Hepatocyte (in vitro differentiated cells): ENCODE measurements at places on chromosomes 2 and 18. TPM values are rescaled to one million over a fixed set of nuclear protein-coding genes. Genes with fewer than 3 reads are reported as not detected.

GRCh38 chr18:48861181-48861708, 89.5 kb downstream of the SMAD7 start:
- DNase-seq: no peak
- peaks cover 18% of the 10 kb centered on the region for H3K4me1 ChIP-seq
- H3K4me3 ChIP-seq: no peak overlapping the region
- H3K36me3 ChIP-seq: no peaks in the 10 kb centered on the region
- no peak overlapping the region for H3K27ac ChIP-seq
- H3K27me3 ChIP-seq: no peaks in the 10 kb centered on the region

- H3K4me1 ChIP-seq: no peaks in the 10 kb centered on the region
- H3K27me3 ChIP-seq: no peaks in the 10 kb centered on the region
- no peaks in the 10 kb centered on the region for H3K36me3 ChIP-seq
- DNase-seq: no peak
- no peak overlapping the region for H3K4me3 ChIP-seq
- H3K27ac ChIP-seq: no peak overlapping the region
Measured at GRCh38 chr2:19607400-19607799, 249.0 kb upstream of the OSR1 start.

GRCh38 chr2:229257985-229258384, 13.1 kb downstream of the PID1 start:
- no peaks in the 10 kb centered on the region for H3K27me3 ChIP-seq
- peaks cover 2% of the 10 kb centered on the region for H3K36me3 ChIP-seq
- no peaks in the 10 kb centered on the region for H3K4me1 ChIP-seq
- no peak for DNase-seq

- no peak overlapping the region for H3K4me3 ChIP-seq
- no peaks in the 10 kb centered on the region for H3K4me1 ChIP-seq
- DNase-seq: no peak
- H3K27ac ChIP-seq: no peak overlapping the region
Measured at GRCh38 chr2:233471291-233472035, 95.1 kb downstream of the USP40 start.

DNA sequence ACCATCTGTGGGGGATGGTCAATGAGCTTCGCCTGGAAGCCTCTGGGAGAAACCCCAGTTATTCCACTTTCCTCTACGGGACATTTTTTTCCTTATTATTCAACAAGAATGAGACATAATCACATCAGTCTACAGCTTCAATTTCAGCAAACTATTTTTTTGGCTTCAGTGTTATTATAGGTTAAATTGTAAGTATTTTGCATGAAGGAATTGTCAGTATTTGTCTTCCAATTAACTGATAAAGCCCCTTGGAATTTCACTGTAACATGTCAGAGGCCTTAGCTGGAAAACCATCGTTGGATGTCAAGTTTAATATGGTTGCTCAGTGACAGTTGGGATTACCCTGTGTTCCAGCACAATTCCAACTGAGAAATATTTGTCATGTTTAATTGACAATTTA, 480.9 kb upstream of the CHST9 start:
- no peaks in the 10 kb centered on the region for H3K36me3 ChIP-seq
- H3K4me1 ChIP-seq: no peaks in the 10 kb centered on the region
- H3K27me3 ChIP-seq: no peaks in the 10 kb centered on the region
- H3K27ac ChIP-seq: no peak overlapping the region

- DNase-seq: no peak
- H3K27me3 ChIP-seq: no peaks in the 10 kb centered on the region
- peaks cover 7% of the 10 kb centered on the region for H3K4me1 ChIP-seq
Measured at GRCh38 chr18:35050705-35051195, 9.5 kb downstream of the MAPRE2 start.

DNA sequence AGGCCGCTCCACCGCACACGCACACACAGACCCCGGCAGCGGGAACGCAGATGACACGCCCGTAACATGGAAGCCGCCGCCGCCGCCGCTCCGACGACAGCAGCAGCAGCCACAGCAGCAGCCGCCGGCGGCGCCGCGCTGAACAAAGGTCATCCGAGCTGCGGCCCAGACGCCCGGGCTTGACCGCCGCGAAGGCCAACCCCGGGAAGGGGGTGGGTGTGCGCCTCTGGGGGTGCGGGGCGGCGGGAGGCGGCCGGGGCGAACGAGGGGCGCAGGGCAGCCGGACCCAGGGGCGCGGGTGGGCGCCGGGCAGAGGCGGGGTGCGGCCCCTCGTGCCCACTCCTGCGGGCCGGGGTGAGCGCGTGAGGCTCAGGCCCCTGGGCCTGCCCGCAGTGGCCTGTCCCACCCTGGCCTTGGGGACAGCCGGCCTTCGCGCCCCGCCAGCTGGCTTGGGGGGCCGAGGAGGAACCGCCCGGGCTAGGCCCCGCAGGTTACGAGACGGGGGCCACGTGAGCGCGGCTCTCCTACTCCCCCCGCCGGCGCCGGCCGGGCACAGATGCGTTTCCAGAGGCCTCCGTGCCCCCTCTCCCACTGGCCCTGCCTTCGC, 1.0 kb upstream of the ZNF532 start:
- H3K36me3 ChIP-seq: no peaks in the 10 kb centered on the region
- H3K4me3 ChIP-seq: peak overlapping the region; percentile 1
- peak overlapping the region; percentile 98 for H3K27ac ChIP-seq
- H3K27me3 ChIP-seq: no peaks in the 10 kb centered on the region

DNA sequence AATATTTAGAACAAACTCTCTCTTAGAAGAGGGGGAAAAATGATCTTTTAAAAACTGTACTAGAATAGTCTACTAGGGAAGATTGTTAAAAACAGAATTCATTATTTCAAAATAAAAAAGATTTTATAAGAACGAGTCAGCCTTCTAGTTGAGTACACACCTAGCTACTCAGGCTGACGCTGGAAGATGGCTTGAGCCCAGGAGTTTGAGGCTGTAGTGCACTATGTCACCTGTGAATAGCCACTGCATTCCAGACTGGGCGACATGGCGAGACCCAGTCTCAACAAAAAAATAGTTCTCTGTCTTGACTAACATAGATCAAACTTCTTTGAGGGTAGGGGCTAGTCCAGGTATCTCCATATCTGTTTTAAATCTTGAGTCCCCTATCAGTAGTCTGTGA, 33.9 kb downstream of the ERLEC1 start:
- H3K4me3 ChIP-seq: no peak overlapping the region
- no peak overlapping the region for H3K27ac ChIP-seq
- H3K36me3 ChIP-seq: no peaks in the 10 kb centered on the region

DNA sequence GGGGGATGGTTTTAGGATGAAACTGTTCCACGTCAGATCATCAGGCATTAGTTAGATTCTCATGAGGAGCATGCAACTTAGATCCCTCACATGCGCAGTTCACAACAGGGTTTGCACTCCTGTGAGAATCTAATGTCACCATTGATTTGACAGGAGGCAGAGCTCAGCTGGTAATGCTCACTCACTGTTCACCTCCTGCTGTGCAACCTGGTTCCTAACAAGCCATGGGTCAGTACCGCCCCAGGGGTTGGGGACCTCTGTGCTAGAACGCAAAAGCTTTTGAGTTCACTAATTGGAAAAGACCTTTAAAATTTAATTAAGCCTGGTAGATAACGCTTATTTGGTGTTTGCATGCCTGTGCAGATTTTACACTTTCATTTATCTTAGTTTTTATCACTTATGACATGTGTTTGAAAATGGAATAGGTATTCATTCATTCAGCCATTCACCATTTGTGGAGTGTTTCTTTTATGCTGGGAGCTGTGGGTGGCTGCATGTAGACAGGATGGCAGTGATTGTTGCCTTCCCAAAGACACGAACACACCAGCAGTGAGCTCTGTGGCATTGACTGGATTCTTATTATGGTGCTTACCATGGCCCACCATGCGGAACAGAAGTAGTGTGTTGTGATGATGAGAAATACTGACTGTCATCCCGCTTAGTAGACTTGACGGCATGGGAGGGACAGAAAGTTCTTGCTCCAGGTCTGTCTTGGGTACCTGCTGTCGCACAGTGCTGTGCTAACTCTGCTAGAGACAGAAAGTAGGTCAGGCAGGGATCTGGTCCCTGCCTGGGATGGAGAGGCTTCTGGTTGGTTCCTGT, 6.4 kb downstream of the RAB31 start:
- no peak overlapping the region for H3K4me3 ChIP-seq
- H3K27me3 ChIP-seq: peaks cover 9% of the 10 kb centered on the region
- DNase-seq: no peak
- peaks cover 4% of the 10 kb centered on the region for H3K4me1 ChIP-seq

DNA sequence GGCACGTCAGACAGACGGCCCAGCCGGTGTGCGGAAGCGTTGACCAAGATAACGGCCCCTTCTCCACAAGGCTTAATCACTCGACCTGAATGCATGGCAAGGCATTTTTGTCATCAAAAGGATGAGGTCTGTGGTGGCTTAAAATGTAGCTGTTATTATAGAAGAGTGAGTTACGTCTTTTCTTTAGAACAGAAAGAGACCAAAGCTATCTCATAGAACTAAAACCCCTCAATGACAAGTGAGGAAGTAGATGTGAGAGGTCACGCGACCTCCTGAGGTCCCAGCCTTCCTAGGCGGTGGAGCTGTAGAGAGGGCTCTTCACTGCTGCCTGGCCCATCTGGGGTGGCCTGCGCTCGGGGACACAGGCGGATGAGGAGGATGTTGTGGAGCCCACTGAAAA, 75.7 kb downstream of the LDLRAD4 start:
- DNase-seq: no peak
- no peaks in the 10 kb centered on the region for H3K36me3 ChIP-seq
- no peaks in the 10 kb centered on the region for H3K4me1 ChIP-seq

DNA sequence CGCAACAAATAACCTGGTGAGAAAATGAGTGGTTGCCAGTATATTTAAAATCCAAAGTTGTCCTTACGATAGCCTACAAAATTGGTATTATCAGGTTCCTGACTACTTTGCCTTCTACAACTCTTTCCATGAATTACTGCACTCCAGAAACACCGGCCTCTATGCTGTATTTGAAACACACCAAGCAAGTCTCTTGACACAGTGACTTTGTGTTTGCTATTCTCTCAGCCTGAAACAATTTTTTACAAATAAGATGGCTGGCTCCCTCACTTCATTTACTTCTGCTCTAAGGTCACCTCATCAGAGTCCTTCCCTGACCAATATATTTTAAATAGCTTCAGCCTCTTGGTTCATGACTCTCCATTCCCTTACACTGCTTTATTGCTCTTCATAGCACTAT, 12.2 kb downstream of the KANSL1L start:
- DNase-seq: no peak
- no peaks in the 10 kb centered on the region for H3K27me3 ChIP-seq
- no peak overlapping the region for H3K27ac ChIP-seq

DNA sequence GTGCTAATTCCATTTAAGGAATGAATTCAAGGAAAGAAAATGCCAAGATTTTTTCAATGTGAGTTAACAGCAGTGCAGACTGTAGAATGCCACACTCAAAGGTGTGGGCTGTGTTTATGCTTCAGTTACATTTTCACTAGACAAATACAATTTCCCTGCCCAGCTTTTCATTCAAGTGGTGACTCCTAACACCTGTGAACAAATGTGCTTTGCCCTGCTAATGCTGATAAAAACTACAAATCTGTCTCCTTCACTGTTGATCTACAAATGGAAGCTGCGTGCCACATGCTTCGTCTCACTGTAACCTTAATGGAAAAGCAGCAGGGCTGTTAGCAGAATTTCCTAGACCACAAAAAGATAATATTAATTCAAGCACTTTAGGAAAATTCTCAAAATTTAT, 19.8 kb upstream of the TCF4 start:
- H3K27me3 ChIP-seq: no peaks in the 10 kb centered on the region
- no peaks in the 10 kb centered on the region for H3K36me3 ChIP-seq
- H3K27ac ChIP-seq: no peak overlapping the region
- no peak overlapping the region for H3K4me3 ChIP-seq
- H3K4me1 ChIP-seq: no peaks in the 10 kb centered on the region
- DNase-seq: no peak

GRCh38 chr2:237819231-237819630, 20.7 kb downstream of the RBM44 start:
- no peaks in the 10 kb centered on the region for H3K27me3 ChIP-seq
- DNase-seq: no peak
- peaks cover 4% of the 10 kb centered on the region for H3K4me1 ChIP-seq
- H3K27ac ChIP-seq: no peak overlapping the region
- H3K36me3 ChIP-seq: no peaks in the 10 kb centered on the region

- no peaks in the 10 kb centered on the region for H3K36me3 ChIP-seq
- no peaks in the 10 kb centered on the region for H3K27me3 ChIP-seq
- H3K4me3 ChIP-seq: no peak overlapping the region
- DNase-seq: no peak
- no peak overlapping the region for H3K27ac ChIP-seq
- no peaks in the 10 kb centered on the region for H3K4me1 ChIP-seq
Measured at GRCh38 chr2:33570681-33571080, 28.4 kb downstream of the FAM98A start.

GRCh38 chr2:237073552-237073951, 12.1 kb upstream of the COPS8 start:
- H3K4me1 ChIP-seq: peaks cover 5% of the 10 kb centered on the region
- peak overlapping the region; percentile 45 for H3K27ac ChIP-seq
- peak; percentile 51 for DNase-seq
- H3K27me3 ChIP-seq: no peaks in the 10 kb centered on the region
- no peaks in the 10 kb centered on the region for H3K36me3 ChIP-seq

GRCh38 chr2:138329591-138329990, 172.0 kb upstream of the SPOPL start:
- H3K27me3 ChIP-seq: no peaks in the 10 kb centered on the region
- DNase-seq: no peak
- H3K36me3 ChIP-seq: no peaks in the 10 kb centered on the region
- H3K4me1 ChIP-seq: no peaks in the 10 kb centered on the region
- no peak overlapping the region for H3K27ac ChIP-seq

- DNase-seq: no peak
- no peak overlapping the region for H3K4me3 ChIP-seq
- H3K4me1 ChIP-seq: no peaks in the 10 kb centered on the region
- no peaks in the 10 kb centered on the region for H3K36me3 ChIP-seq
- H3K27me3 ChIP-seq: no peaks in the 10 kb centered on the region
Measured at GRCh38 chr2:96163768-96164429, 18.7 kb upstream of the DUSP2 start.

DNA sequence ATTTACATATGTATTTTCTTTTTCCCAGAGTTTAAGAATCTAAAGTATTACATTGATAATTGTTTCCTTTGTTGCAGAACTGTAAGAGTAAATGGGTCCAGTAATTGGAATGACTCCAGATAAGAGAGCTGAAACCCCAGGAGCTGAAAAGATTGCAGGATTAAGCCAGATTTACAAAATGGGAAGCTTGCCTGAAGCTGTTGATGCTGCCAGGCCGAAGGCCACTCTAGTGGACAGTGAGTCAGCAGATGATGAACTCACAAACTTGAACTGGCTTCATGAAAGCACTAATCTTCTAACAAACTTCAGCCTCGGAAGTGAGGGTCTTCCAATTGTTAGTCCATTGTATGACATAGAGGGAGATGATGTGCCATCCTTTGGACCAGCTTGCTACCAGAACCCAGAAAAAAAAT, 183.8 kb upstream of the STON1 start:
- H3K36me3 ChIP-seq: no peaks in the 10 kb centered on the region
- H3K4me3 ChIP-seq: no peak overlapping the region
- H3K27me3 ChIP-seq: no peaks in the 10 kb centered on the region
- H3K27ac ChIP-seq: peak overlapping the region; percentile 67
- peak; percentile 55 for DNase-seq
- H3K4me1 ChIP-seq: peaks cover 13% of the 10 kb centered on the region

GRCh38 chr2:120685974-120686297, 49.7 kb upstream of the GLI2 start:
- peaks cover 3% of the 10 kb centered on the region for H3K27me3 ChIP-seq
- no peak for DNase-seq
- no peak overlapping the region for H3K4me3 ChIP-seq
- no peaks in the 10 kb centered on the region for H3K36me3 ChIP-seq
- H3K4me1 ChIP-seq: no peaks in the 10 kb centered on the region
- H3K27ac ChIP-seq: no peak overlapping the region

Gene SLC4A1AP
- total RNA-seq: 20.6 and 21.1 TPM in 2 replicates

Gene AKAIN1
- not detected in 2 replicates for total RNA-seq

Gene LOXL3
- total RNA-seq: 13.3 and 13.6 TPM in 2 replicates

Gene HJURP
- 5.0 and 5.3 TPM in 2 replicates for total RNA-seq

Gene PTPRN
- 3.5 and 4.6 TPM in 2 replicates for total RNA-seq
